ENCODE measurements at places on chromosomes 4 and X.

GRCh38 chr4:175790083-175790482 is 22.0 kb downstream of the GPM6A start:
- DNase-seq = no peak

- no peak for DNase-seq
Measured at GRCh38 chrX:46398874-46399273, 146.3 kb downstream of the ZNF674 start.

GRCh38 chr4:142565771-142566170 is 280.3 kb downstream of the INPP4B start:
- DNase-seq = no peak

- DNase-seq = no peak
Measured at GRCh38 chr4:1104647-1105046, 8.7 kb downstream of the RNF212 start.

GRCh38 chr4:114323841-114324240 is 274.8 kb upstream of the UGT8 start:
- DNase-seq = no peak

GRCh38 chr4:83189631-83190136 is 75.2 kb upstream of the PLAC8 start:
- no peak for DNase-seq

GRCh38 chrX:104136241-104137019 is 20.4 kb downstream of the SLC25A53 start:
- DNase-seq = peak; percentile 54

GRCh38 chr4:115219315-115219860 is 106.0 kb upstream of the NDST4 start:
- DNase-seq = peak; percentile 10

Data from SHP77 (cell line).